ENCODE measurements at places on chromosomes 12 and 14.

DNA sequence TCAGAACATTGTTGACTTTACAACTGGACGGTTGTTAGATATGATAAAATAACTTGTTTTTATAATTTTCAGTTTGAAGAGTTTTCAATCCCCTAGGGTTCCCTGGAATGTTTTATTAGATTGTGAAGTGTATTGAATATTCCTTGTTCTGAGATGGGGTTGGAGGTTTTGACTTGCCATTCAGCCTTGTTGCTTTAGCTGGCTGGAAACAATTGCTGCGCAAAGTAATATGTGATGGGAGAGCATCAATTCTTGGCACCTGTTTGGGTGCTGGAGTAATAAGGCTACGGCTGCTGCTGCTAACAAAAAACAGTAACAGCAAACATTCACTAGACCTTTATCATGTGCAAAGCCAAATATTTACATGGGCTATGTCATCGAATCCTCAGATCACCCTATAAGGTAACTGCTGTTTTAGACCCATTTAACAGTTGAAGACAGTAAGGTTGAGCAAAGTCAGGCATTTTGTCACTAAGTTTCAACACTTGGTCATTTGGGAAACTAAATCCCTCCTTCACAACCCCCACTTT, 241.0 kb upstream of the TBX3 start:
- DNase-seq = no peak

- DNase-seq = no peak
Observed at GRCh38 chr12:94710933-94711332, 60.6 kb upstream of the TMCC3 start.

GRCh38 chr14:49861699-49862088, 9.1 kb upstream of the NEMF start:
- DNase-seq = peak; percentile 80

- no peak for DNase-seq
Observed at GRCh38 chr12:116429826-116430360, 129.3 kb upstream of the MAP1LC3B2 start.

GRCh38 chr12:13937735-13938134, 43.7 kb downstream of the GRIN2B start:
- DNase-seq = no peak

DNA sequence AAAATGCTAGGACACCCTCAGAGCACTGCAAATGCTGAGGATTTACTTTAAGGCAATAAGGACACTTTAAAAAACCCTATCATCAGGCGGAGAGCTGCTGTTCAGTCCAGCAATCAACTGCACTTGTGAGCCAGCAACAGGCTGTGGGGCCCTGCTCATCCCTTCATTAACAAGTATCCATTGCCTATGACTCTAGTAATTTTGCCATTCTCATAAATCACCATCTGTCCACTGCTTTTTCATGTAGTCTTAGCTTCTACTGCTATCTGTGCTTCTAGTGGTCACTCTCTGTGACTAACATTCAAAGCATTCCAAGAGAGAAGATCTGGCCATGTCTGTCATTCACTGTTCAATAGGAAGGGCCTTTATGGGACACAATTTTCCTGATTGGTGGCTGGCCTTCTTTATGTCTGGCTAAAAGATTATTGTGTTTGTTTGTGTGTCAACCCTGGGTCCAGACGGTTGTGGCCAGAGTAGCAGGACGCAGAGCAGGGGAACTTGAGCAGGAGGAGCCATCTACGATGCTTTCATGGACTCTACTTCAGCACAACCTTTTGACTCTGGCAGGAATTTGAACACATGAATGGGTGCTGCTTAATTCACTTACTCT, 3.6 kb upstream of the KRAS start:
- no peak for DNase-seq

DNA sequence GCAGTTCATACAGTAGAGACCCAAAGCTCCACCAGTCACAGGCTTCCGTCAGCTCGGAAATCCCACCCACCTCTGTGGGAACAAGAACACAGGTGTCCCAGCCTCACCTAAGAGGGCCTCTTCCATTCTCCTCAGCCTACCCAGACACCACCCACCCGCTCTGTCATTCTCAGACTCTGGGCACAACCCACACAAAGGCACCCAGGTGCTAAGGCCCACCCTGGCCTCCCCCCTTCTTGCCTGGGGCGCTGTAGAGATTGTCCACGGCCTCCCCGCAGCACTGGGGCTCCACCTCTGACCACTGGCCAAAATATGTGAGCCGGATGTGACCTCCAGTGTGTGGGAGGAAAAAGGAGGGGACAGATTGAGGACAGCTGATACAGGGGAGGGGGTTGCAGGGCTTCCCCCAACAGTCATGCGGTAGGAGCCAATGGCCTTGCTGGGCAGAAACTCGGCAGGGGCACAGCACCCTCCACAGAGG, 14.2 kb downstream of the RPS6KL1 start:
- DNase-seq = no peak

GRCh38 chr14:101290611-101291010, 270.7 kb upstream of the DIO3 start:
- no peak for DNase-seq

Data from ovary (tissue), 10 donors.